HT1080 (cell line): ENCODE measurements at places on chromosomes 11 and 22. TPM values are rescaled to one million over a fixed set of nuclear protein-coding genes. Genes with fewer than 3 reads are reported as not detected.

POU2AF1 gene
- not detected in 2 replicates for total RNA-seq

TAGLN gene
- 26.6 and 29.8 TPM in 2 replicates for total RNA-seq

GRCh38 chr22:39524089-39524752 is 3.9 kb downstream of the ATF4 start:
- no peak for DNase-seq

DNA sequence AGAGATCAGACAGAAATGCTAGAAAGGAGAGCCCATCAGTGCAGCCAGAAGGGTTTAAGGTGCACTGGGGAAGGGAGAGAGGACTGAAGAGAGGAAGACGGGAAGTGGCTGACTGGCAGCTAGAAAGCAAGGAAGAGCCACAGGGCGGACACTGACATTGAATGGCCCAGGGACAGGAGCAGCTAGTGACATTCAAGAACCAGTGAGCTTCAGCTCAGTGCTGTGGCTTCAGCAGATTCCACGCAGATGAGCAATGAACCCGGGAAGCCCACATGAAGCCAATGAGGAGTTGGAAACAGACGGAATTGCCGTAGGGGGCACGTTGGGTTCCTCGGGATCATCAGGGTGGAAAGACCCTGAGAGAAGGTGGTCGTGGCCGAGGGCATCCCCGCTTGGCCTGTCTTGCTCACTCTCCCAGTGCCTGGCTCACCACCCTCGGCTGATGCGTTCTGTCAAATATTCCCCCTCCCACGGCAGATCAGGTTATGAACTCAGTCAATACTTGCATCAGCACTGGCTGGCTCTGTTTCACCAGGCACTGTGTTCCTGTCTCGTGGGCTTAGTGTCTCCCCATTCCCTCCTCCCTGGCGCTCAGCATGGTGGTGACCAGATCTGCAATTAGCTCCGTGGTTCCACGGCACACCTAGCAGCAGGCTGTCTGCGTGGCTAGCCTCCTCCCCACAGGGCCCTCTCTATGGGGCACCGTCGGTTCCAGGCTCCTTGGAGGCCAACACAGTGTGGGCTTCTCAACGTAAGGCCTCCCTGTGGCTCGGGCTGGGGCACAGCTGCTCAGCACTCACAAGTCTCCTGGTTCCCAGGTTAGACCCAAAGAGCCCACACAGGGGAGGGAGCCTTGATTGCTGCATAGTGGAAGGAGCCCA is 145.5 kb downstream of the TRIM29 start:
- no peak for DNase-seq

DNA sequence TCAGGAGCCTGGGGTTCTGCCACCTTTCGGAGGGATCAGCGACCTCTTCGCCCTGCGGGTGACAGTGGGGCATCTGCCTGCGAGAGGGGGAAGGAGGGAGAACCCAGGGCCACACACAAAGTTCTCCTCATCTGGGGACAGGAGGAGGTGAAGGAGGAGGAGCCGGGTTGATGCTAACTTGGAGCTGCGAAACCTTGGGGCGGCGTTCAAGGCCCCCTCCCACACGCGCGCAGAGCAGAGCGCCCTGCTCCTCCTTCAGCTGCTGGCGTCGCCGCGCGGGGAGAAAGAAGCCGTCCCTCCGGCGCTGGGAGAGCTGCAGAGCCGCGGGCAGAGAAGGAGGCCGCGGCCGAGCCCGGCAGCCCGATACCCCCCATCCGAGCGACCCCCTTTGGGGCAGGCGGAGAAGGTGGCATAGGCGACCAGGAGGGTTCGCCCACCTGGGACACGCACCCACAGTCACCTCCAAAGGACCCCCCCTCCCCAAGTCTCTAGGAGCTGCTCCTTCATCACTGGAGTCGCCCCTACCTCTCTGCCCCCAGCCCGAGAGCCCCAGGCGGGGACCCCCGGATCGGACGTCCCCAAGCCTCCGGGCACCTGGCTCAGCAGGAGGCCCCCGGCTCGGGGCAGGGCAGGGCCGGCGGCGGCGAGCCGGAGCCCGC is at the start of gene RASD2:
RASD2 (plus strand) TSS at position 237 of the 659 bp plus-strand sequence. CDS start 5,979 bp downstream, outside the sequence.
- no peak for DNase-seq

GRCh38 chr11:73176145-73176873 is 34.2 kb upstream of the FCHSD2 start:
- no peak for DNase-seq

DNA sequence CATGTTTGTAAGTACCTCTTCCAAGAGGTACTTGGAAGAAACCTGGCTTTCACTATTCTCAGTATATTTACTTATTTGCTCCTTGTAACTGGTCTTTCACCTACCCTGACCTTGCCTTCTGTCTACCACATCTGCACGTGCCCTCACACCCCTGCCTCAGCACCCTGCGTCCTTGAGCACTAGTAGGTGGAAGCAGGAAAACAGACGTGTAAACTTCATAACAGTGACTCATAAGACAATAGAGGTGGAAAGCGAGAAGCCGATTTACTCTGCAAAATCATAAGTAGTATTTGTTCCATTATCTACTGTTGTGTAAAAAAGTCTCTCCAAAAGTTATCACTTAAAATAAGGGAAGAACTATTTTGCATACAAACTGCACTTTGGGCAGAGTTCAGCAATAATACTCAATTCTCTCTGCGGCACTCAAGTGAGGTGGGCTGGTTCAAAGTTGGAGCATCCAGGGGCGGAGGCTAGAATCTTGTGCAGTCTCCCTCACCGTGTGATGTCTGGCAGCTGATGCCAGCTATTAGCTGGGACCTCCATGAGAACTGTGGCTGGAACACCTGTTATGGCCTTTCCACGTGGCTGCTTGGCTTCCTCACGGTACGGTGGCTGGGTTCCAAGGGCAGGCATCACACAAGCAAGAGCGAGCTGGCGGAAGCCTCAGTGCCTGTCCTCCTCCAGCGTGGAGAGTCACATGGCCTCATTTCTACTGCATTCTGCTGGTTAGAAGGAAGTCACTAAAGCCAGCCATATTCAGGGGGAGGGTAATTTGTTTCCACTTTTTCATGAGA is 30.4 kb downstream of the PACS1 start:
- DNase-seq = no peak

- no peak for DNase-seq
Measured at GRCh38 chr11:103737747-103738146, 298.7 kb upstream of the DDI1 start.

GRCh38 chr11:93133488-93134109 is 64.2 kb downstream of the SLC36A4 start:
- DNase-seq = no peak

GRCh38 chr11:30317030-30317429 is 5.9 kb upstream of the ARL14EP start:
- DNase-seq = no peak

SLC35C1 gene
- total RNA-seq = 4.9 and 11.7 TPM in 2 replicates

- DNase-seq = no peak
Measured at GRCh38 chr11:130192845-130193267, 33.3 kb downstream of the ST14 start.

DNA sequence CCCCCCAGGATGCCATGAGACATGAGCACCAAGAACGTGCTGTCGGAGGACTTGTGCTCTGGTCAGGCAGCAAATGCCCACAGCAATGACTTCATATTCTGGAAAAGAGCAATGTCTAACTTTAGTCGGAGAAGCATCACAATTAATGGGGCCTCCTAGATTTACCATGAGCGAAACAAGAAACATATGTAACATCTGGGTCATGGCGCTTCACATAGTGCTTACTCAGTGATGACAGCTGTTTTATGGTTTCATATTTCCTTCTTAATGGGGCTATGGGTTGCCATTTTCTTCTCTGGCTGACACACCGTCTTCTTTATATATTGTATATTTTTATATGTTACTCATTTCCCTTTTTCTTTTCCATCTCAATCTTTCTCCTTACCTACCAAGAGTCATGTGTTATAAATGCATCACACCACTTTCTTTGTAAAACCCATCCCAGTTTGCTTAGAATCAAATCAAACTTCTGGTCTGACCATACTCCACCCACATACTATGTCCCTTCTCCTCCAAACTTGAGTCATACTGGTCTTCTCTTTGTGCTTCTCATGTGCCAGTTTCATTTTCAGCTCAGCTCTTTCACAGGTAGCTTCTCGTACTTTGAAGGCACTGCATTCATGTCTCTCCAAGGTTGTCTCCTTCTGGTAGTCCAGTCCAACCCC is 9.4 kb upstream of the CASP12 start:
- DNase-seq = peak; percentile 11

CASP5 gene
- not detected in 2 replicates for total RNA-seq

DNA sequence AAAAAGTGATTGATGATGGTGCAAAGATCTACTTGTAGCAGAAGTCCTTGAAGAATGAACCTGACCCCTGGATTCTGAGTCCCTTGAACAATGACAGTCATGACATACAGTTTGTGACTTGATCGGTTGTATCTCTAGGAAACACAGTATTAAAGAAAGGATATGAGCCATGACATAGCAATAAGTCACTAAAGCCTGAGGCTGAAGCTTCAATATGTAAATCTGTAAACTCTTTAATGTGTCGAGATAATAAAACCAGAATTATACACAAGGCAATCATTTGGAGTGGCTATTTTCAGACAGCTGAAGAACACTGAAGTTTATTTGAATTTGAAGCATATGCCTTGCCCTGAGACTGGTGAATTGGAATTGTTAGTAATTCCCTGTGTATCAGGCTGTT is 911.5 kb upstream of the RAG2 start:
- DNase-seq = no peak

RAB39A gene
- total RNA-seq = 0.60 and 0.64 TPM in 2 replicates

DNA sequence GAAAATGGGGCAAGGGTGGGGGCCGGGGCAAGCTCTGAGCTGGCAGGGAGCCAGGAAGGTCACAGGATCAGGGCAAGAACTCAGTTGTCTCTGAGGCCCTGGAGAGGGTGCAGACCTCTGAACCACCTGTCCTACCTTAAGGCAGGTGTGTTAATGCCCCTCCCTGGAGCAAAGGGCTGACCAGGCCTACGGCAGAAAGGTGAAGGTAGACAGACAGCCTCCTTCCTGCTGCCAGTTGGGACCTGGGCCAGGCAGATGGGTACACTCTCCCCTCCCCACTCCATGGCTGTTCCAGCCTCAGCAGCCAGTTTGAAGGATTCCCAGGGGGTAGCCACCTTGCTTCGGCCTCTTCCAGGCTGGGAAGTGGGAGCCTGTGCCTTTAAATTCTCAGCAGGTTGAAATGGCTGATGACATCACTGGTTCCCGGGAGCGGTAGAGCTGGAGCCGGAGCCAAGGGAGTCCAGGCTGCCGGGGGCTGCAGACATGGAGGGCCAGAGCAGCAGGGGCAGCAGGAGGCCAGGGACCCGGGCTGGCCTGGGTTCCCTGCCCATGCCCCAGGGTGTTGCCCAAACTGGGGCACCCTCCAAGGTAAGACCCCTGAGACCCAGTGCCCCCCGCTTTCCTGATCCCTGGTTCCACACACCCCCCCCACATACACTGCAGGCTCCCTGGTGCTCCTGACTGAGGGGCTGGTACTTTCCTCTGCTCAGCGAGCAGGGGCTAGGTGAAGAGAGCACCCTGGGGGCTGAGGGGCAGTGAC is at the start of gene INPP5J:
INPP5J (plus strand) TSS at position 435 of the 760 bp plus-strand sequence; CDS start at position 484, 49 bp downstream.
- DNase-seq = peak; percentile 44

CENATAC gene
- 12.4 and 14.1 TPM in 2 replicates for total RNA-seq

SCUBE2 gene
- 0.71 and 1.5 TPM in 2 replicates for total RNA-seq

DNA sequence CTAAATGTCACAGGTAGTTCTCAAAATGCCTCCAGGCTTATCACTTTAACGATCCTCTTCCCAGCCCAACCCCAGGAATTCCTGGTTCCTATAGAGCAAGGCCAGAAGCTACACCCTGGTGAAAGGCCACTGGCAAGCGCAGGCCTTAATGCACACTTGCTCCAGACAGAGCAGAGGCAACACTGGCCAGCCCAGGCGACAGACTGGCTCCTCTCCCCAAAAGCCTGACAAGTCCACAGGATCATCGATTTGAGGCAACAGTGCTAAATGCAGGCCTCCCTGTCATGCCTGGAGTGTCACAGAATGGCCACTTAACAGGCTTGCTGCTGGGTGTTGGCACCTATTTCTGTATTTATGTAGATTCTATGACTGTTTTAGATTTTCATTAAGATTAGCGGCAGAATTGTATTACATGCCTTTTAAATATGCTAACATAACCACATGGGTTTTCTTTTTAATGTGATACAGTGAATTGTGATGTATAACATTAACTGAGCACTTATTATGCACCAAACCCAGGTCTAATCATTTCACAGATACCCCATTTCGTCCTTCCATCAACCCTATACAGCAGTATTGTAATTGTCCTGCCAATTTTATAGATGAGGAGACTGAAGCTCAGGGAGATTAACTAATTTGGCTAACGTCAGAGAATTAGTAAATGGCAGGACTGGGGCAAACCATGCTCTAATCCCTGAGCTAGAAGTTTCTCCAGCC is 38.6 kb downstream of the PACSIN2 start:
- no peak for DNase-seq

DNA sequence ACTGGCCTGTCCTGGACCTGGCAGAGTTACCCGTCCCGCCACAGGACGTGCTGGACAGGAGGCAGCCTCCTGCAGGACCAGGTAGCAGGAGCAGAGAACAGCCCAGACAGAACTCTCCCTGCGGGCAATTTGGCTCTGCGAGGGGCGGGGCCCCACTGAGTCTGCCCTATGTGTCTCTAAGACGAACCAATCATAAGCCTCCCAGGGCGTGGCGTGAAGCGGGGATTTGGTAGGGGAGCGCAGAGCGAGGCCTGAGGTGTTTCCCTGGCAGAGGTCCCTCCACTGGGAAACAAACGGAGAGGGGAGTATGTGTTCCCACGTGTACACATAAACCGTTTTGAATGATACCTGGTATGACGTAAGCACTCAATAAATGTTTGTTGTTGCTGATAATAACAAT is 7.4 kb downstream of the CD82 start:
- no peak for DNase-seq

- DNase-seq = no peak
Measured at GRCh38 chr11:96167787-96168186, 175.2 kb downstream of the MAML2 start.

DNA sequence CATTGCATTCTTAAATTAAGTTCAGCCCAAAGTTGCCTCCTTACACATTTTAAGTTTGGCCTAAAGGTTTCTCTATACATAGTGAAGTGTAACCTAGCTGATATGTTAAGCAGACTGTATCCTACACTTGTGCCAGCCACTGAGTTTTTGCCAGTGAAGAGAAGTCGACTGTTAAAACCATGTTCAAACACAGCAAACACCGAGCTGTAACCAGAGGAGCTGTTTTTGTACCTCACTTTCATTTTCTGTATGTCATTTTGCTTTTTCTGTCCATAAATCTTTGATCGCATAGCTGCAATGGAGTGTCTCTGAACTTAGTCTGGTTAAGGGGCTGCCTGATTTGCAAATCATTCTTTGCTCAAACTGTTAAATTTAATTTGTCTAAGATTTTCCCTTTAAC is 403.7 kb downstream of the LUZP2 start:
- DNase-seq = no peak

NNMT gene
- 158 and 162 TPM in 2 replicates for total RNA-seq
